Vagina (tissue), 2 donors: ENCODE measurements at places on chromosomes 4 and X.
A peak's percentile ranks its signal among the peaks of the same experiment; 100 is the strongest.

- DNase-seq, result no peak
Observed at GRCh38 chr4:101987623-101988243, 197.2 kb downstream of the BANK1 start.

GRCh38 chr4:185625503-185625902, 90.2 kb upstream of the PDLIM3 start:
- no peak for DNase-seq

GRCh38 chr4:51995647-51996220, 24.4 kb downstream of the LRRC66 start:
- no peak for DNase-seq

GRCh38 chr4:153618833-153619232, 65.2 kb upstream of the TLR2 start:
- no peak for DNase-seq

DNA sequence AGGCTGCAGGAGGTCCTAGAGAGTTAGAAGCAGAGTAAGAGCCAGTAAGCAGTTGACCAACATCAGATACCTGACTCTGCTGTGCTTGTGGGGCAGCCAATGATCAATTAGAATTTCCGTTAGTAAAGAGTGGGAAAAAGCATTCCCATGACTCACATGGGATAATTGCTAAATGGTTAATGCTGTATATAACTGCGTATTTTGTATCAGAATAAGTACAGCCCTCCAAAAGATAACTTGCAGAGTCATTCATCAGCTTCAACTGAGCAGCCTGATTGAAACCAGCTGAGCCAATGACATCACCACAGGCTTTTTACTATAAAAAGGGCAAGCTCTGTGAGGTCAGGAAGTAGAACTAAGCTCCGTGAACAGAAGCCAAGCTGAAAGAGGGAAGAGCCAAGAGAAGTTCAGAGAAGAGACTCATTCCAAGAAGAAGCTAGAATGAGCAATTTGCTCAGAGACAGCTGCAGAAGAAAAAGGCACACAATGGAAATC, 67.9 kb downstream of the PPP3CA start:
- DNase-seq, result peak; percentile 90

- no peak for DNase-seq
Observed at GRCh38 chrX:37787423-37787869, 7.6 kb downstream of the CYBB start.

GRCh38 chrX:46561824-46562657, 11.5 kb upstream of the CHST7 start:
- no peak for DNase-seq

DNA sequence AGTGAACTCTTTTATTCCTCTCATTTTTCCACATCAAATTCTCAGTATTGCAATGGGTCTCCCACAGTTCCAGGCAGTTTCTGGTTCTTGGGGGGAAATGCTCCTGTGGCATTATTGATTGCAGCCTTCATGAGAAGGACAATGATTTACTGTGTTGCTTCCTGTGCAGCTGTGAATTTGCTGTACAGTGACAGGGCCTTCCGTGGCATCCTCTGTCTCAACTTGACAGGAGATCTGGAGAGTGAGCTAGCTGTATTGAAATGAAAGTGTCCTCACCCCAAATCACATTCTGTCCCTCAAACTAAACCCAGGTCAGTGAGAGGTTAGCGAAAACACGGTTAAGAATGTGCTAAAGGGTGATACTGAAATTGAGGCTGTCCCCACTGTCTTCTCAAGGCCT, 77.1 kb upstream of the ATOH1 start:
- no peak for DNase-seq

DNA sequence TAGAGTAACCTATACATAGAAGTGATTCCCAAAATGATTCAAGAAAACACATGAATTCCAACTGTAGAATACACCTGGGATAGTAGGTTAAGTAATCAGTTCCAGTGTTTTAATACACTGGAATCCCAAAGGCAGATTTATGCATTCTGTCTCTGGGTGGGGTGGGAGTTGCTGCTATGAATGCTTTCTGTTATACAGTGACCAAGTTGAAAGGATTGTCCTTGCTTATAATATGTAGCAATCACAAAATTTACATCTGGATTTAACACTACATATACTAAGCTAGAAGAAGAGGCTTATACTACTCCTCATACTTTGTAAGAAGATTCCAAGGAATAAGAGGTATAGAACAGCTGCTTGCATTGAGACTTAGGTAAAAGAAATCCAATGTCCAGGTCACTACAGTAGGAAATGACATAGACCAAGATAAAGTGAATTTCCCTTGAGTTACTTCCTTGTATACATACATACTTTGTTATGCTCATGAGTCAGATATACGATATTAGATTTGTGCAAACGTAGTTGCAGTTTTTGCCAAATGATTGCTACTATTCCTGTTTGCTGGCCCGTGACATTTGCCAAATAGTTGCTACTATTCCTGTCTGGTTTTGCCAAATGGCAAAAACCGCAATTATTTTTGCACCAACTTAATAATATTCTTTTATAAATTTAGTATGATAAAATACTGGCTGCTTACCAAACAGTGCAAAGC, 210.5 kb upstream of the DIAPH2 start:
- DNase-seq, result no peak

GRCh38 chr4:66906314-66906713, 639.0 kb downstream of the CENPC start:
- DNase-seq, result no peak

GRCh38 chrX:16771483-16772398, 14.5 kb upstream of the TXLNG start:
- DNase-seq, result no peak

GRCh38 chrX:11579636-11580600, 85.8 kb downstream of the ARHGAP6 start:
- no peak for DNase-seq

DNA sequence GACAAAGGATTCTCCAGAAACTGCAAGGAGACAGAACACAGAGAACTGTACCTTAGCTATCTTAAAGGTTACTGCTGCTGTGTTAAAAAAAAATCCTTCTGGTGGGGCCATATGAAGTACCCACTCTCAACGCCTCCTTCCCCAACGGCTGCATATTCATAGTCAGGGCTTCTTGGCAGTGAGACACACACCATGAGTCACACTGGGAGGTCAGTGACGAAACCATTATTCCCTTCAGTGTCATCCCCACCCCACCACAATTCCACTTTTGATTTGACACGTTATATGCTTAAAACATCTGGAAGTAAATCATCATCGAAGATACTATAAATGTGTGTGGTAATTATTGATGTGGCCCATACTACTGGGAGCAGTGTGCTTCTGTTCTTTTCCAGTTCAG, 271.5 kb downstream of the LDB2 start:
- DNase-seq, result no peak

DNA sequence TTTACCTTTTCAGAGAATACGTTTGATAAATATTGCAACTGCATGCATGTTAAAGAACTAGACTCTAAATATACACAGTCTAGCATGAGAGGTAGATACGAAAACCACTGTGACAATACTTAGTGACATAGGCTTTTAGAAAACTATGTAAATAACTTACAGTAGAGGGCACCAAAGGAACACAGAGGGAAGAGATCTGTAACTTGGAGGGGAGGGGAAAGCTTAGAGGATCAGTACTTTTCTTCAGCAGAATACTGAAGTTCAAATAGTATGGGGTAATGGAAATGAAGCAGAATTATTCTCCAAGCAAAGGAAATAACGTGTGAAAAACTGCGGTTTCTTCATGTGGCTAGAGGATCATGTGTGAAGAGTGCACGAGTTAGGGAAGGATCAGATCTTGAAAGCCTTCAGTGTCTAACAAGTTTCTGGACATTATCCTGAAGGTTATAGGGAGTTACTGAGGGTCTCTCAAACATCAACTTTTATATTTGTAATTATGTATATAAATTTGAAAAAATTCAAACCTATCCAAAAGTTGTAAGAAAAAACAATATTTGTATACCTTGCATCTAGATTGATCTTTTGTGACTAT, 264.3 kb downstream of the NPFFR2 start:
- DNase-seq, result no peak

DNA sequence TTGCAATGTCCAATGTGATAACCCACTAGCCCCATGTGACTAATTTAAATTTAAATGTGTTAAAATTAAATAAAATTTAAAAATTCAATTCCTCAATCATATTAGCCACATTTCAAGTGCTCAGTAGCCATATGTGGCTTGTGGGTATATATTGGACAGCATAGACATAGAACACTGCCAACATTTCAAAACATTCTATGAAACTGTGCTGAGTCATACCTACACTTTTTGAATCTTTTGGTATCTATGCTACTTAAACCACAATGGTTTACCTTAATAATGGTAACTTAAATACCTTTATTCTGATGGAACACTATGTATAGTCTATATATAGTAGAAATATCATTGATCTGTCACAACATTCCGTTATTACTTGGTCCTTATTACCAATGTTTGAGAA, 223.4 kb upstream of the ATOH1 start:
- DNase-seq, result no peak

DNA sequence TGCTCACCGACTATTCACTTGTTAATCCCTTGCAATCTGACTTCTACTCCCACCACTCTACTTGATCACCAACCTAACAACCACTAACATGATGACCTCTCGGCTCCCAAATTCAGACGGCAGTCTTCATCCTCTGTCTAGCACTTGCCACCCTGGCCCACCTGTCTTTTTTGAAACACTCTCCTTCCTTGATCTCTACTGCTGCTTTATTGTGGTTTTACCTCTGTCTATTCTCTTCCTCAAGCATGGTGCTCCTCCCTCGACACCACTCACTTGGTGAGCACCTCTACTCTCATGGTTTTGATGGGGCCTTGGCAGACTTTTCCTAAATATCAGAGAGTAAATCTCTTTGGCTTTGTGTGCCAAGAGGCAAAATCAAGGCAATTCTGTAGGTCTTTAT, 21.7 kb upstream of the CXCR3 start:
- no peak for DNase-seq

DNA sequence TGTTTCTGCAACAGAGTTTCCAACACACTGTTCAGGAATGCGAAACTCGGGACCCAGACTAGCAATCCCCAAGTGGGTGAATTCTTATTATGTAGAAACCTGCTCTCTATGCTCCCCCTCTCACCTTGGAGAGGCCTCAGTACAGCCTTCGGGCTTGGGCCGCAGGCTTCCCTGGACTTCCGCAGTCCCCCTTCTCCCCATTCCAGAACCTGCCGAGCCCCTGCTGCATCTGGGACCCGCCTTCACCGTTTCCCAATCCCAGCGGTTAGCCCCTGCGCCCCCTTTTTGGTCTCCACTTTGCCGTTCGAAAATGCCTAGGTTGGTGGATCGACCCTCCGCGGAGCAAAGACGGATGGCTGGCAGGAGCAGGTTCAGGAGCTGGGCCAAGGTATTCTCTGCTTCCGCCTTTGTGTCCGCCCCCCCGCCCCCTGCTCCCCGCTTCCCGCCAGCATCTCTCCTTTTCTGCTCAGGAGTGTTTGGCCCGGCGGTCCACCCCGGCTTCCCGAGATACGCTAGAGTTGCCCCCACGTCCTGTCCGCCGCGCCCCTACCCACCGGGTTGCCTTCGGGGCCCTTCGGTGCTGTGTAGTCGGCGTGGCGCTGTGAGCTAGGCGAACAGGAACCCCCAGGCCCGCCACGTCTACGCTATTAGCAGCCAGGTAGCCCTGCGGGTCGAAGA, 11.5 kb downstream of the HAND2 start:
- DNase-seq, result peak; percentile 72

DNA sequence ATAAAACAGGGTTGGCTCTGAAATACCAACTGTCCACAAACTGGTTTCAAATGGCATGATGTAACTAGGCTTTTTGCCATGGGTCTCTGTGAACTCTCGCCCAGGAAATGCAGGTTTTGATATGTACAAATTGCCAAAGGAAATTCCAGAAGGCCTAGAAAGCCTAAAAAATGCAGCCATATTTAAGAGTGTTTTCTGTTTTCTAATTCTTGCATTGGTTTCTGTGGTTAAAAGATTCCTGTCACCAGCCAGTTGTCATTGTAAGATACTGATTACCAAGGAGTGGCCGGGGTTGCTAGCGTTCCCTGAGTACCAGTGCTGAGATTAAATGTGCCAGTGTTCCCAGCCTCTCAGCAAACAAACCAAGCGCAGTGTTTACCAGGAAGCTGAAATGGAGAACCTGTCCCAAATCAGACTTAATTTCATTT, 53.9 kb upstream of the SORBS2 start:
- DNase-seq, result no peak

DNA sequence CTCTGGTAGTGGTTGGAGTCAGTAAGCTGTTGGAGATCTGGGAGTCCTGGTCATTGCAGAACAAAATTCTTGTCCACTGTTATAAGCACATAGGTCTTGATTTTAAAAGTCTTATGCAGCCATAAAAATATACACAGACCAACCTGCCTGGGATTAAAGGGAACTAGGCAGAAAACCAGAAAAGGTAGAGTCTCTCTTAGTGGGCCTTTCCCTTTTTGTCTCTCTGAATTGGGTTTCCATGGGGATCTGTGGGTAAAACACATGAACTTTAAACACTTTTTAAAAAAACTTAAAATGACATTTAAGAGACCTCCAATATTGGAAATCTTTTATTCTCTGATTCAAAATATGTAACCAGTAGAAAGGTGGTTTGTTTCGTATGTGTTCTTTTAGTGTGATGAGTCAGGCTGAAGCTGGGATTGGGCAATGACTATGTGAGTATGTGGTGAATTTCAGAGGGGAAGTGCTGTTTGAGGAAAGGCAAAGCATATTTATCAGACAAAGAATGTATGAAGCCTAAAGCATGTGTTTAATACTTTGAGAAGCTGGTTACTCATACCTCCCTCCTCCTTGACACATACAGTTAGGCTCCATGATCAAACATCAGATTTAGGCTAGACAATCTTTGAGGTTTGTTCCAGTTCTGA, 29.6 kb downstream of the SLC16A2 start:
- DNase-seq, result no peak

DNA sequence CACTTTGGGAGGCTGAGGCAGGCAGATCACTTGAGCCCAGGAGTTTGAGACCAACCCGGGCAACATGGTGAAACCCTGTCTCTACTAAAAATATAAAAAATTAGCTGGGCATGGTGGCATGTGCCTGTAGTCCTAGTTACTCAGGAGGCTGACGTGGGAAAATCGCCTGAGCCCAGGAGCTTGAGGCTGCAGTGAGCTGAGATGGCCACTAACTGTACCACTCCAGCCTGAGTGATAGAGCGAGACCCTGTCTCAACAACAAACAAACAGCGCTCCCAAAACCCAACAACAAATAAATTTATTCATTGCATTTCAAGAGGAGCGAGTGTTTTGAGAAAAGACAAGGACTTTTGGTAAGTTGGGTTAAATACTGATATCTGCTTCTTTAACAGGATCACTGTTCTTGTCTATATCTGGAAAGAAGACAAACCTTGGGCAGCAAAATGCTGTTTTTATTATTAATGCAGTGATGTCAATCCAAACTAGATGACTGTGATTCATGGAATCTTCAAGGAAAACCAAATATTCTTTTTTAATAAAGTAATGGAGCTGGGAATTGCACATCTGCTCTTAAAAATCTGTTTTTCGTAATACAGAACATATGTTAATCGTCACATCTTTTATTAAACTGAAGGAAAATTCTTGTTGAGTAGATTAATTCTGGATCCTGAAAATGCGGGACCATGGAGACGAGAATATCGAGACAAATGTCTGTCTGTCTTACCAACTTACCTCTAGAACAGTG, 90.8 kb upstream of the LIMCH1 start:
- DNase-seq, result no peak

- DNase-seq, result no peak
Observed at GRCh38 chr4:157035471-157035870, 40.5 kb upstream of the GLRB start.

GRCh38 chrX:107675365-107675654, 47.0 kb downstream of the PRPS1 start:
- no peak for DNase-seq

- no peak for DNase-seq
Observed at GRCh38 chrX:40005292-40006011, 92.3 kb downstream of the BCOR start.

- no peak for DNase-seq
Observed at GRCh38 chr4:146243883-146244277, 29.5 kb downstream of the REELD1 start.

- DNase-seq, result no peak
Observed at GRCh38 chr4:80154545-80154933, 42.8 kb upstream of the PRDM8 start.
